Stimulated activated CD8-positive, alpha-beta memory T cell treated with anti-CD3 and anti-CD28 coated beads, Interleukin-4, amount 100 ng/mL, for 1 hour (primary cell): ENCODE measurements at places on chromosomes 1 and 21.

- DNase-seq, result no peak
Measured at GRCh38 chr1:14625572-14625971, 27.1 kb downstream of the KAZN start.

- no peak for DNase-seq
Measured at GRCh38 chr1:212967801-212968200, 17.5 kb downstream of the VASH2 start.

GRCh38 chr1:230906226-230906625 is 37.9 kb upstream of the C1orf198 start:
- DNase-seq, result no peak

DNA sequence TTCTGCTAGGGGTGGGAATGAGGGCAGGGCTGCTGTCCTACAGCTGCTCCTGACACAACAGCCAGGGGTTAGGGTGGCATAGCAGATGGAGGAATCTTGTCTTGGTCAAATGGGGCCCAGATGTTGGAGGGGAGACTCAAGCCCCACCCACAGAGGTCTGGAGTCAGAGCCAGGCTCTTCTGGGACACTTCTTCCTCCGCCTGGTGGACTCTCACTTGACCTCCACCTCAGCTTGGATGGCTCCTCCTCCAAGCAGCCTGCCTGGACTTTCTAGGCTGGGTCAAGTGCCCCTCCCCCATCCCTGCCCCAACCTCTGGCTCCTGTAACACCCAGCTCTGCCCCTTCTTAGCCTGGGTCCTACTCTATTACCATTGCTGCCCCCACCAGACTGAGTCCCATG is 35.5 kb downstream of the EPHA2 start:
- no peak for DNase-seq

DNA sequence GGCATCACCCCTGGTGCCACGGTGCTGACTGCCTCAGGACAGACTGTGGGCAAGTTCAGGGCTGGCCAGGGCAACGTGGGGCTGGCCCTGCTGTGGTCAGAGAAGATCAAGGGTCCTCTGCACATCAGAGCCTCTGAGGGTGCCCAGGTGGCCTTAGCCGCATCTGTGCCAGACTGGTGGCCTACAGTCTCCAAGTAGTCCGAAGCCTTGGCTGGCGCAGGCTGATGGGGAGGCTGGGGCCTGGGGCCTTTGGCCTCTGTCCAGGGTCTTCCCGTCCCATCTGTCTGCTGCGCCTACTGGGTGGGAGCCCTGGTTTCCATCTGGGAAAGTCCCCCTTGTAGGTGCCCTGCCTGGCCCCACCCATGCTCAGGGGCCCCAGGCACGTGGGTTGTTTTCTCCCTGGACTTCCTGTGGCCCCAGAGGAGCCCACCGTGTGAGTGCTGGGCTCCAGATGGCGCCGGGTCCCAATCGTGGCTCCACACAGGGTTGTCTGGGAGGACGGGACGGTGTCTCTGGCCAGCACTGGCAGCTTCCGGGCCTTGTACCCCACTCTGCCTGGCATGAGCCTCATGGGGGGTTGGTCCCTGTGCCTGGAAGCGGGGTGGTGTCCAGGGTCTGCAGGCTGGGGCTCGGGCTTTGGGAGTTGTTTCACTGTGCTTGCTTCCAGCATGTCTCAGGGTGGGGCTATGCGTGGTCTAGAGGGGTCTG is 9.9 kb downstream of the IBA57 start:
- DNase-seq, result no peak

DNA sequence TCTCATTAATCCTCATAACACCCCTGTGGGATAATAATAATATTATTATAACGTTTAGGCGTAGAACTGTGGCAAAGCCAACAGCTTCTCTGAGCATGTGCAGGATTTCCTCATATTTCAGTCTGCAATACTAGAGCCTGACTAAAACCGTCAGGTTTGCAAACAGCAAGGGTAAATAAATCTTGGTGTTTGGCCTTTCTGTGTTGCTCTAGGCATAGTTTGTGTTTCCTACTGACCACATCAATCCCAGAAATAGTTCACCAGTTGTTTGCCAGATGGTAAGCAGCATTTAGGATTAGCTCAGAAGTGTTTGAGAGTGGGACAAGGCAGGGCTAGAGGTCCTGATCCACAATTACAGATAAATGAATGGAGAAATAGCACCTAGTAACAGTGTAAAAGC is 2.8 kb upstream of the KCNA3 start:
- no peak for DNase-seq

DNA sequence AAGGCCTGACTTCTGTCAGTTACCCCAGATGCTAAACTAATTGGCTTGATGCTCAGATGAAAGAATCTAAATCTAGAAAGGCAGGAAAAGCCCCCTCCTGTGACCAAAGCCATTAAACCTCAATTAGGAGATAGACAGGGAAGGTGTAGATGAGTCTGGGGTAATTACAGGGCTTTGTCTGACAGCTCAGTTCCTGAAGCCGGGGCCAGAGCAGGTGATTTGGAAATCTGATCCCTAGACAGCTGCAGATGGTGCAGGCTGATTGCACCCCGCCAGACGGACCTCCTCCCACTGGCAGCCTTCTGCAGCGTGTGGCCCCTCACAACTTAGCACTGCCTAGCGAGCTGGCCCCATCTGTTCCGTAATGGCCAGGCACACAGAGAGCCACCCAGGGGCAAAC is 395.1 kb downstream of the HLX start:
- DNase-seq, result no peak

DNA sequence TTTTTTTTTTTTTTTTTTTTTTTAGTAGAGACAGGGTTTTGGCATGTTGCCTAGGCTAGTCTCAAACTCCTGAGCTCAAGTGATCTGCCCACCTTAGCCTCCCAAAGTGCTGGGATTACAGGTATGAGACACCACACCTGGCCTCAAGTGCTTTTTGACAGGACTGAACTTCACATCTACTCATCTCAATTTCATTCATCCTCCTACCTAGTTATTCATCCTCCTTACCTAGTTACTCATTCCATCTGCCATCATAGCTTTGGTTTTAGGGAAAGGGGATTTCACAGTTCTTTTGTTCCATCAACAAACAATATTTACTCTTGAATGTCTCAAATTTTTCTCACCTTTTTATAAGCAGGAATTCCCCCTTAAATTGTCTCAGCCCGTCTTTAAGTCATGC is 38.6 kb upstream of the RALGPS2 start:
- DNase-seq, result no peak

DNA sequence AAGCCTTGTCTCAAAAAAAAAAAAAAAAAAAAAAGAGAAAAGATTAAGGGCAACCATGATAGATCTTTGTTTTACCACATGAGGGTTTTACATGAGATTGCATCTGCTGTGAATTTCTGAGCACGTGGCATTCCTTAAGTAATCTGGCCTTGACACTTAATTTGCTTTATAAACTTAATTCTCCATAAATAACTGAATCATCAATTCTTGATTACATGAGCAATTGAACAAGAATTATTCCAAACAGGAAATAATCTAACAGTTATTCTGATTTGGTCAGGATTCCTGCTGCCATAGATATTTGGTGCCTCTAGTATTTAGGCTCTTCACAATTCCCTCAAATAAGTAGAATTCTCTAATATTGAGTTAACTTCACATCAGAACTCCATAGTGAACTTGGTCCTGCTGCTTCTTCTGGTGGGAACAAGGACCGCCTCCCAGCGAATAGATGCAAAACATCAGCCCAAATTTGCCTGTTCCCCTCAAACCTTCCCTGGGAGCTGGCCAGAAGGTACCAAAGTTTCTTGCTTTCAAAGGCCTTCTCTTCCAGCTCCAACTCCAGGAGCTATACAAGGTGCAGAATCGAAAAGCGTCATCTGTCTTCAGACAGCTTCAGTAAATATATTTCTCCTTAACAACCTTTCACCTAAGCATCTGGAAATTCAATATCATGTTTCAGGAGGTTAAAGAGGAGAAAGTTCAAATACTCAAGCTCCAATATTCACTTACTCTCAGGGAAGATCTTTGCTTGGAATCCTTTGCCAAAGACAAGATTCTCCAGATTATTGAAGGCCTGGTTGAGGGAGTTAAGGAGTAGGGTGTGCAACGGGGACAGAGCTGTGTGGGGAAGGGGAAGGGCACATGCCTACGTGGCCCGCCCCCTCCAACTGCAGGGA is 1.0 kb downstream of the KRTCAP2 start:
- DNase-seq, result no peak
